ENCODE measurements at places on chromosomes 16 and 17. TPM values are rescaled to one million over a fixed set of nuclear protein-coding genes. Genes with fewer than 3 reads are reported as not detected.

The MAPT gene
- 1.2 TPM for total RNA-seq

The EME1 gene
- 14.9 TPM for total RNA-seq

The GAS7 gene
- 0.25 TPM for total RNA-seq

The MLST8 gene
- 58.7 TPM for total RNA-seq

The BCAR1 gene
- 114 TPM for total RNA-seq

The CNTNAP4 gene
- total RNA-seq, result not detected

The CCDC154 gene
- total RNA-seq, result 0.81 TPM

The PRAC2 gene
- total RNA-seq, result not detected

The TPSD1 gene
- total RNA-seq, result not detected

Measured in A549 treated with Mapracorat at 1 μM for 4 hours (cell line).